ENCODE measurements at places on chromosomes 5 and 9.

DNA sequence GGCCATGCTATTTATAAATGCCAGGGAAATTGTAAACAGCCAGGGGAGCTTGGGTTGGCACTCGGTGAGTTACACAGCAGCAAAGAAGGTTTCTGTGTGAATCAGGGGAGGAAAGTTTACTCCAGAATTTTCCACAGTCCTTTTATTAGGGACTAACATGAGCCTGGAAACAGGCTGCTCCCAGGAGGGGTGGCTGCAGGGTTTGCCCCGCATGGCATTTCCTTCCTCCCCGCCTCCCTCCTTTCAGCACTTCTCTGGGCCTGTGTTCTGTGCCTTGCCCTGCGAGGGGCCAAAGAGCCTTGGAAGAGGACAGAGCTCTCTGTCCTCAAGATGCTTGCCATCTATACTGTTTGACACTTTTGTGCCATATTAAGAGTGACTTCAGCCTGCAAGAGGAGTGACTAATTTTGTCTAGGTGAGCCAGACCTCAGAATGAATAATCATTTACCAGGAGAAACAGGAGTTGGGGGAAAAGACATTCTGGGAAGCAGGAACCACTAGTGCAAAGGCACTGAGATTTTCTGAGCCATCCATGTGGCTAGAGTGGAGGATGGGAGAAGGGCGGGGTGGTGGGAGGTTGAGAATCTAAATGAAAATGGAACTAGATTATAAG lies 1.8 kb downstream of the GSN start:
- no peak for DNase-seq

- no peak for DNase-seq
These were observed 77.9 kb upstream of the PIP5K1B start for GRCh38 chr9:68627104-68627503.

GRCh38 chr5:147466360-147466980 lies 43.4 kb downstream of the DPYSL3 start:
- DNase-seq = peak; percentile 27

- no peak for DNase-seq
These were observed 617.0 kb upstream of the CDH18 start for GRCh38 chr5:20604992-20605391.

DNA sequence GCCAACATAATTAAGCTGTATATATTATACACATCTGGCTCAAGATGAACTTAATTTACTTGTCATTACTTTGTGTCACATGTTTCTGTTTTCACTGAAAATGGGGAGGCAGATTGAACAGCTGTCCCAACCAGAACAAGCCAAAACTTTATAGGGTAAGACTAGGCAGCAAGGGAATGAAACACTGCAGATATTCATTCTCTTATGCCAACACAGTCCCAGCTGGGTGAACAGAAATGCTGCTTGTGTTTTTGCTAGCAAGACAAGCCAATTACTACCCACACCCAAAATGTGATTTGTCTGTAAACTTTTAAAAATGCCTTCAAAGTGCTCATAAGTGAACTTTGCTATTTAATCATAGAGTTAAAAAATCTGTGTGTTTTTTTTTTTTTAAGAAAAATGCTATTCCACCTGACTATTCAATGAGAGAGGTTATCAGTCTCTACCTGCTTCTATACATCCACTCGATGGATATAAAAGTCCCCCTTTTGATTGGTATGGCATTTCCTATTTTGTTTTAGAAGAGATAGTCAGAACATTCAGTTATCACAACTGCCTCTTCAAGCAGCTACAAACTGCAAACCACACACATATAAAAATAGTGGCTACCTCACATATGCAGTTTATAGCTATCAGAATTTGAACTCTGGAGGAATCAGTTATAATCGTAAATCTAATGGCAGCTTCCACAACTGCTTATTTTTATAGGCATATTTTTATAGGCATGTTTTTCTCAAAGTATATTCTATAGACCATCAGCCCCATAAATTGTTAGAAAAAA lies 91.9 kb upstream of the PPP1R2B start:
- DNase-seq = no peak

Measured in NCI-H82 (cell line).